ENCODE measurements at places on chromosomes 16 and 17.

GRCh38 chr17:43832976-43833829 is at the start of gene MPP3:
Gene MPP3 (minus strand): TSS chr17:43833146. CDS start chr17:43831906, 1,240 bp downstream.
- no peak for DNase-seq

DNA sequence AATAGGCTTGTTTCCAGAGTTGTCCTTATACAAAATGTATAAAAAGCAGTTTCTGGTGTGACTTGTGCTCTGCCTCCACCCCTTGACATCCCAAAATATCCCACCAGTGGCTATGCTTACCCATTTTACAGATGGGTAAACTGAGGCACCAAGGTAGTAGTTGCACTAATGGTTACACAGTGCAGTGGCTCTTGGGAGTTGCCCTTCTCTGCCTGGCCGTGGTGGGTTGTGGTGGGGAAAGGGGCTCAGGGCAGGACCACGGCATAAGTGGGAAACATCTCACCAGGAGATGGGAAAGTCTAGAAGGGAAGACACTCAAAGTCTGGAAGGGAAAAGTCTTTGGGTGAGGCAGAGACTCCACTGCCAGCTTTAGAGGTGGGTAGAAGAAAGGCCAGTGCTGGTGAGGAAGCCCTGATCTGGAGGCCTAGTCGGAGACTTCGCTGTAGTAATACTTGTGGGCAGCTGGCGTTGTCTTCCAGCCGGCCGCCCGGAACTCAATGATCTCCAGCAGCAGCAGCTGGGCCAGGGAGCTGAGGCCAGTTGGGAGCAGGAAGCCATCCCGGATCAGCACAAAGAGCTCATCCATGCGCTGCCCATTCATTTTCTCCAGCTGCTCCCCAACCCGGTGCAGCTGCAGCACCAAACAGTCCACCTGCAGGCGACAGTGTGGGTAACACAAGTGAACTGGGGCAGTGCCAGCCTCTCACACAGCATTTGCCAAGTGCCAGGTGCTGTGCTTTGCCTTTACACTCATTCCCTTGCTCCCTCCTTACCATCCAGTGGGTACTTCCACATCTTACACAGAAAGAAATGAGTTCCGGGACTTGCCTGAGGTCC is 4.5 kb downstream of the MIF4GD start:
- DNase-seq = no peak

DNA sequence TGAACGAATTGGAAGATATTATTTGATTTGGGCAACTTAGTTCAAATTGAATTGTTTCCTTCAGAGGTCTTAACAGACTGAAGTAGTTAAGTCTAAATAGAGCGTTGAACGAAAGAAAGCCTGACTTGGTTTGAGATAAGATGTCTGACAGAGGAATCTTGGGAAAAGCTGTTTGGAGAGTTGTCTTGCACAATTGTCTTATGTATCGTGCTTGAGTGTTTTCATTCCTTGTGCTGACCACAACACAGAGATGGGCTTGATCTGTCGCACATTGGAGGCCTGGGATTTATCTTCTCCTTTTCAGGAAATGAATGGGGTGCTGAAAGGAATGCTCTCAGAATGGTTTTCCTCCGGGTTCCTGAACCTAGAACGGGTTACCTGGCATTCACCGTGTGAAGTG is 7.8 kb downstream of the MLYCD start:
- DNase-seq = no peak

- no peak for DNase-seq
Measured at GRCh38 chr16:88014252-88014781, 63.1 kb downstream of the BANP start.

GRCh38 chr17:42548070-42548837 is 4.5 kb upstream of the HSD17B1 start:
- DNase-seq = no peak

- DNase-seq = no peak
Measured at GRCh38 chr17:30170415-30170987, 53.9 kb downstream of the NSRP1 start.

- DNase-seq = no peak
Measured at GRCh38 chr17:10072556-10073425, 125.6 kb downstream of the GAS7 start.

- no peak for DNase-seq
Measured at GRCh38 chr16:69302301-69302700, 8.8 kb upstream of the VPS4A start.

DNA sequence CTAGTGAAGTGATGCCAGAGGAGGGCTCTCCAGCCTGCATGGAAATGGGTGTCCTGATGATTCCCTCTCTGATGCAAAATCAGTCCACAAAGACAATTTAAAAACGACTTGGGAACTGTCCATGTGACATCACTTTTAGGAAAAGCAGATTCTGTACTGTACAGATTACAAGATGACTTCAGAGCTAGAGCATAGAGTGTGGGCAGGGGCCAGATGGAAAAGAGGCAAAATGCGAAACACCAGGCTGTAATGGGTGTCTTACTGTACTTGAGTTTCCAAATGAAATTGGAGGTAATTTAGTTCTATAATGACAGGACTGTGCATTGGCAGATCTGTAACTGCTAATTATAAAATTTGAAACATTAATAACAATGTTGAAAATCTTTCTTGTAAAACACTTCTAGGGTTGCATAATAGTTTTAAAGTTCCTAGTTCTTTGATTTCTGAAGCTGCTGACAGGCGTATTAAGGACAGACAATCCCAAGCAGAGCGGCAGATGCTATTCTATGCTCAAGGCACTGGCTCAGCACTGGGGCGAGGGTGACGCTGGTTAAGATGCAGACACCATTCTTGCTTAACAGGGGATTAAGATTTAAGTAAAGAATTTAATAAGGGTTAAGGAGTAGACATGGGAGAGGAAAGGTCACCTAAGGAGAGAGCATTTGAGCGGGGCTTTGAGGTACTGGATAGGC is 29.6 kb downstream of the OGFOD1 start:
- no peak for DNase-seq

DNA sequence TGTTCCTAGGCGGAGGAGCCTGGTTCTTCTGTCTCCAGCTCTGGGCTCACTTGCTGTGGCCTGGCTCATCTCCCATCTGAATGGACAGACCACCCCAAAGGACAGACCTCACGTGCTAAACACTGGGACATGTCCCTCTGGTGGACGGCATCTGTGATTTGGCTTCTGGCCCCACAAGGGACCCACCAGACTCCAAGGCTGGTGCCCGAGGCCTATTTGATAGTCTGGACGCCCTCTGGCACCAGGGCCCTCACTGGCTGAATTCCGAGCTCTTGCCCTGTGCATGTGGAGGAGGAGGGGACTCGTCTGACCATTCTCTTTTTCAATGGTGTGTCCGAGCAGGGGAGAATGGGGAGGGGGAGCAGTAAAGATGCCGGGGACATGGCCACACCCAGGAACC is 62.8 kb upstream of the LGALS9 start:
- no peak for DNase-seq

- no peak for DNase-seq
Measured at GRCh38 chr17:49894761-49895160, 46.9 kb upstream of the TAC4 start.

DNA sequence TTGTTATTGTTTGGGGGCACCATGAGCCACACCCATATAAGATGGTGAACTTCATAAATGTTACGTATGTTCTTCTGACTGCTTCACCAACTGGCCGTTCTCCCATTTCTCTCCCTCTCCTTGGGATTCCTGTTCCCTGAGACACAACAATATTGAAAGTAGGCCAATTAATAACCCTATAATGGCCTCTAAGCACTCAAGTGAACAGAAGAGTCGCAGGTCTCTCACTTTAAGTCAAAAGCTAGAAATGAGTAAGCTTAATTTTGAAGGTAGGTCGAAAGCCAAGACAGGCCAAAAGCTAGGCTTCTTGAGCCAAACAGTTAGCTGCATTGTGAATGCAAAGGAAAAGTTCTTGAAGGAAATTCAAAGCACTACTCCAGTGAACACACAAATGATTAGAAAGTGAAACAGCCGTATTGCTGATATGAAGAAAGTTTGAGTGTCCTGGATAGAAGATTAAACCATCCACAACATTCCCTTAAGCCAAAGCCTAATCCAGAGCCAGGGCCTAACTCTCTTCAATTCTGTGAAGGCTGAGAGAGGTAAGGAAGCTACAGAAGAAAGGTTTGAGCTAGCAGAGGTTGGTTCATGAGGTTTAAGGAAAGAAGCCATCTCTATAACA is 25.8 kb downstream of the HLF start:
- no peak for DNase-seq

- no peak for DNase-seq
Measured at GRCh38 chr16:56812884-56813283, 52.1 kb upstream of the SLC12A3 start.

DNA sequence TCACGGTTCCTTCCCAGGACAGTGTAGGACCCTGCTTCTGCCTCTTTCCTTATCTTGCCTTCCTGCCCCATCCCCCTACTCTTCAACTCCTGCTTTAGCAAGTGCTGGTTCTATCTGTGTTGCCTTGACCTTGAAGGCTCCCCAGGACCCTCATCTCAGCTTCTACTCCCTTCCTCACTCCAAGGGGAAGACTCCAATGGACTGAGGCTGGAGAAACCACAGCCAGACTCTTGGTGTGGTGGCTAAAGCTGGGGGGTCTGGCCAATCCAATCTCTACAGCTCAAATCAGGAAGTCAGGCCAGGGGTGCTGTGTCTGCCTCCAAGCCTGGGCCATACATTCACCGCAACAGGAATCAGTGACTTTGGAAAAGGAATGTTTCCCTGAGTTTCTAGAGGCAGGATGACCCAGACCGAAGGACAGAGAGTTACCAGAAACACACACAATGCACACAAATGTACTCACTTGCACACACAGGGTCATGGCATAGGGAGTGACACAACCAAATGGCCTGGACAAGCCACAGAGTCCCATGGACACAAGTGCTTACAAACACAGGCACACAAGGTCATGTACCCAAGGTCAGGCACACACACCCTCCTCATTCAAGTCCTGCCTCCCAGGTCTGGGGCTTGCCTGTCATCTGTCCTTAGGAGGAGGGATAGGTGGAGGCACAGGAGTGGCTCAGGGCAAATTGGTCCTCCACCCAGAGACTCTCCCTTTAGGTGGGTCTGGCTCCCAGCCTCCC is 1.7 kb upstream of the HSD11B2 start:
- DNase-seq = no peak

GRCh38 chr17:36461330-36462110 is 25.0 kb upstream of the ZNHIT3 start:
- no peak for DNase-seq

DNA sequence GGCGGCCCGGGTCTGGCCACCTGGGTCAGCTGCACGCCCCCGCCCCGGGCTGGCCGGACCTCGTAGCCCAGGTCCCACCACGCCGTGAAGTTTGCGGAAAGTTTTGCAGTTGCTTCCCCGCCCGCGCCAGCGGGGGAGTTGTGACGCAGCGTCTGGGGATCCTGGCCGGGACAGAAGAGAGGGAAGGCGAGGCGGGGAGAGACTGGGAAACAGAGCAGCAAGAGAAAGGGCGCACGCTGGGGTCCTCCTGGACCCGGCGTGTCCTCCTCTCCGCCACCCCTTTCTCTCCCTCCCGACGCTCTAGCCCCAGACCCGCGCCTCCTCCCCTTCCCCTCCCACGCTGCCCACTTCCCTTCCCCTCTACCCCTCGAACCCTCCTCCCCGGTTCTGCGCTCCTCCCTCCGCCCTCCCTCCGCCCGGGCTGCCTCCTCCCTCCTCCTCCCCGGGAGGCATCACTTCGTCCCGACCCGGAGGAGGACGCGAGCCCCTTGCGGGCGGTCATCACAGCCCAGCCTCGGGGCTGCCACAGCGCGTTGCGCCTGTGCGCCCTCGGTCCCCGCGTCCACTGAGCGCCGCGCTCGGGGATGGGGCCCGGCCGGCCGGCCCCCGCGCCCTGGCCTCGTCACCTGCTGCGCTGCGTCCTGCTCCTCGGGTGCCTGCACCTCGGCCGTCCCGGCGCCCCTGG is at the start of gene MRC2:
TSS of gene MRC2 (plus strand) at position 452 of the 685 bp plus-strand sequence. CDS start at position 585, 133 bp downstream.
- DNase-seq = no peak

- no peak for DNase-seq
Measured at GRCh38 chr17:74729866-74730265, 7.2 kb upstream of the RAB37 start.

DNA sequence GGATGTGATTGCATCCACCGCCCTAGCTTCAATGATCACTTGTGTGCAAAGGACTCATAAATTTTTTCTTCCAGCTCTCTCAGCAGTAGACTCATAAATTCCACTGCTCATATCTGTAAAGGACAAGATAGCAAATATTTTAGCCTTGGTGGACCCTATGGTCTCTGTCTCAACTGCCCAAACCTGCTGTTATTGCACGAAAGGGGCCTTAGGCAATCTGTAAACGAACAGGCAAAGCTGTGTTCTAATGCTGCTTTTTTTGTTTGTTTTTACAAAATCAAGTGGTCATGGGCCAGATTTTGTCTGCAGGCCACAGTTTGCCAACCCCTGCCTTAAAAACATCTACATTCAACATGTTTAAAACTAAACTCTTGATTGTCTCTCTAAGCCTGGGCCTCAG is 34.1 kb downstream of the FAM20A start:
- DNase-seq = no peak

GRCh38 chr16:79740252-79740651 is 139.7 kb upstream of the MAF start:
- no peak for DNase-seq

DNA sequence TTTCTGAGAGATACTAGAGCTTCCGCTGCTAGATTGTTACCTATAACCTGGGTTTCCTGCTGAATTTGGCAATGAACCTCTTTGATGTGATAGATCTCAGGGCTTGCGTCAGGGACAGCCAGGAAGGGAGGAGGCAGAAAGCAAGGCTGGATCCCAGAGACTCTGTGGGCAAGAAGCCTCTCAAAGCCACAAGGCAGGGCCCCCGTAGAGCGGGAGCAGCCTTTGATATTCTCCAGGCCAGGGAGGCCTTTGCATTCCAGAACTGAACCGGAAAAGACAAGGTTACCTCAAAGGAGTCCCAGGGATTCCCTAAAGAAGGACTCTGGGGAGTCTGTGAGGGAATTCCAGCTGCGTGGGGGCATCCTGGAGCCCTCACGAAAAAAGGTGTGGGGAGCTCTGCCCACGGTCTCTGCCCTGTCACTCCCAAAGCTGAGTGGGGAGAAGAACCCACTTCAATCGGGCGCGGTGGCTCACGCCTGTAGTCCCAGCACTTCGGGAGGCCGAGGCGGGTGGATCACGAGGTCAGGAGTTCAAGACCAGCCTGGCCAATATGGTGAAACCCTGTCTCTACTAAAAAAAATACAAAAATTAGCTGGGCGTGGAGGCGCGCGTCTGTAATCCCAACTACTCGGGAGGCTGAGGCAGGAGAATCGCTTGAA is 14.3 kb upstream of the SCIMP start:
- DNase-seq = no peak

DNA sequence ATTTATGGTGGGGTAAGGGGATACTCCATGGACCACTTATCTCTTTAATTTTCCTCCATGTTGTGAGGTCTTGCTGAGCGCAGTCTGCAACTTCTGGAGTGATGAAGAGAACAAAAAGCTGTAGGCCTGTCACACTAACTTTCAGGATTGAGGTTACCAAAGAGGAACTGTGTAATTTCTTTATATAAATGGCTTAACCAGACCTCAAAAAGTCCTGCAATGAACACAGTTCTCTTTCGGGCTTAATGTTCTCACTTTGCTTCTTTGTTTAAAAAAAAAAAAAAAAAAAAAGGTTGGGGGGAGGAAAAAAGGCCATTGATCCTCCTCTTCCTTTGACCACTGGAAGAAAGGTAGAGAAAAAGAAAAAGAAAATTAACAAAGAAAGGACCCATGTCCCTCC is 86.8 kb upstream of the SOX9 start:
- DNase-seq = no peak

DNA sequence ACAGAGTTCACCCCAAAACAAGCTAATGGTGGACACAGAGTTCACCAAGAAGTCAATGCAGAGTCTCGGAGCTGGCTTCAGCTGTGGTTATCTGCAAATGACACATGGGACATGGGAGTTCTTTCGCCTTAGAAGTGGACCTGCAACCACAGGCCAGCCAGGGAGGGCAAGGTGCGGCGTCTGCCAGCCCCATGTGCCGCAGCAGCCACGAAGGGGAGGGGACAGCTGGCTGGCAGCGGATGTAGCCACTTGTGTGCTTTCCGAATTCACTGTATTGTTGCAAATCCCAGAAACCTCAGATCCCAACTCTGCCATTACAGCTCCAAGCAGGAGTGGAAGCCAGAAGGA is 24.8 kb downstream of the LMF1 start:
- DNase-seq = no peak

All from cortex of kidney (tissue), 1 donor.